ENCODE measurements at places on chromosomes 11 and 22. TPM values are rescaled to one million over a fixed set of nuclear protein-coding genes. Genes with fewer than 3 reads are reported as not detected.

MPZL3 gene
- 1.8 TPM for total RNA-seq

TCIRG1 gene
- total RNA-seq = 141 TPM

OR5M10 gene
- not detected for total RNA-seq

LGALS1 gene
- 8,521 TPM for total RNA-seq

SCGB1C1 gene
- total RNA-seq = not detected

TMEM191C gene
- total RNA-seq = 0.66 TPM

C22orf15 gene
- total RNA-seq = 0.77 TPM

CAPN5 gene
- total RNA-seq = 13.5 TPM

CSF2RB gene
- not detected for total RNA-seq

CBL gene
- 11.4 TPM for total RNA-seq

MIOX gene
- not detected for total RNA-seq

SLC22A9 gene
- total RNA-seq = not detected

SAA4 gene
- total RNA-seq = not detected

NRXN2 gene
- total RNA-seq = 0.55 TPM

OR52I1 gene
- total RNA-seq = not detected
